Activated naive CD4-positive, alpha-beta T cell treated with anti-CD3 and anti-CD28 coated beads, Interleukin-2, amount 50 U/mL, for 16 hours (primary cell): ENCODE measurements at places on chromosomes 1 and 21.

- DNase-seq: no peak
Observed at GRCh38 chr1:19321071-19321470, 8.9 kb downstream of the SLC66A1 start.

GRCh38 chr21:16550917-16551741 is 821.3 kb downstream of the USP25 start:
- no peak for DNase-seq

DNA sequence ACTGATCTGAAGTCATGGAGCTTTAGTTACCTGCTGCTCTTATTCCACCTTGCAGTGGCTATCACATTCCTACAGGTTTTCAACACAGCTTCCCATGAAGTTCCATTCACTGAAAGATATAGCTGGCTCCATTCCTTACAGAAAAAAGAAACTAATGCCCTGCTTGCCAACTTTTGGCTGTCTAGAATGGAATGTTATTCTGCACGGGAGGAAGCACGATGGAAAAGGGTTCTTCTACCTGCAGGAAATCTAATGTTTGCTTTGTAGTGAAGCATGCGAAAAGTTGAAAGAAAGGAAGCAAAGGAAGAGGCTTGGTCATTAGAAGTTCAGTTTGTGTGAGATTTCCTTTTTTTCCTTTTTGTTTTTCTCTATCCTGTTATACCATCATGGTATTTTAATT is 32.6 kb downstream of the GIPC2 start:
- no peak for DNase-seq

DNA sequence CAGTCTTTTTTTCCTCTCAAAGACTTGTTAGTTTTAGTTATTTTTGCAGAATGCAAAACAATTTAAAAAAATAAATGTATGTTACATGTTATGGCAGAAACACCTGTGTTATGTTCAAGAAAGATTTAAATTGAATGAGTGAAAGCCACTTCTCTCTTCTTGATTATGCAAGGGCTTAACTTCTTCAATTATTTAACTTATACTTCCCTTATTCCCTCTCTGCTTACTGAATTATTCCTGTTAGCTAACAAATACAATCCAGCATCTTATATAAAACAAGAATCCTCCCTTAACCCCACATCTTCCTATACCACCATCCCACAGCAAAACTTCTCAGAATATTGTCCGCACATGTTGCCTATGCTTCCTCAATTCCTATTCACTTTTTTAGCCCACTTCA is 10.7 kb upstream of the FCER1A start:
- no peak for DNase-seq

DNA sequence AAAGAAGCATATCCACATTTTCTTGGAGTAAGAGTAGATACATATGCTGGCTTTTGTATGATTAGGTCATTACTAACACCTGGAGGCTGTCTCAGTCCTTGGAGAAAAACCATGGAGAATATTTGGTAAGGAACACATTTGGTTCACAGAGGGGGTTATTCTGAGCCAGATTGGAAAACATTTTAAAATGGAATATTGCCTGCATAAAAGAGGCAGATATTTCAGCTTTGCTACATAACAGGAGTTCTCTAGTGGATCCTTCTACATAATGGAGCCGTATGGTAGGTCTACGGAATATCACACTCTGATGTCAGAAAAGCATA is 415.1 kb downstream of the ADGRL2 start:
- DNase-seq: no peak

DNA sequence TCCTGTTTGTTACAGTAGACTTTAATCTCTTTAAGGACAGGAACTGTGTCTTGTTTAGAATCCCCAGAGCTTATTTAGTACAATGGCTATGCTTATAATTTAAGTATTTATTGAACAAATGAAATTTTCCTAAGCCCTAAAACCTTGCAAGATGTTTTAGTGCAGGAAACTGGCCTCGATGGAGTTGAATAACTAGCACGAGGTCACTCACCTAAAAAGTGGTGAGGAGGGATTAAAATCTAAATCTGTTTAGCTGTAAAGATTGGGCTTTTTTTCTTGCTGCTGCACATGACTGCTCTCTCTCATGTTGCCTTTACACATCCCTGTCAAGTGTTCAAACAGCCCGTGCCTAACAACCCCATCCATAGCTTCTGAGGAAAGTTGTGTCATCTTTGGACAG is 10.2 kb downstream of the NFYC start:
- DNase-seq: no peak

DNA sequence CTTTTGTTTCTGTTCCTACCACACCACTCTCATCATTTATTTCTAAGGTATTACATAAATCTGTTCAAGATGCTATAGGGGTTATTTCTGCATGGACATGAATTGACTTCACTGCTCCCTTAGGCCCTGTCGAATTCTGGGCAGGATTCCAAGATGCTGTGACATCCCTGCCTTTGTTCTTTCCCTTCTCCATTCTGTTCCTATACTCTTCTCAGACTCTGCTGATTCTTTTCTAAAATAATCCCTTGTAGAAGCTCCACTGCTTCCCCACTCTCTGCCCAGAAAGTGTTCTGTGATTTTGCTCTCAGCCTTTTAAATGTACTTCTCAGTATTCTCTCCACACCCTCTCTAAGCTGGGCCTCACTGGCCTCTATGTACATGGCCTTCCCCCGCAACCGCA is 99.2 kb downstream of the PHTF1 start:
- DNase-seq: no peak

DNA sequence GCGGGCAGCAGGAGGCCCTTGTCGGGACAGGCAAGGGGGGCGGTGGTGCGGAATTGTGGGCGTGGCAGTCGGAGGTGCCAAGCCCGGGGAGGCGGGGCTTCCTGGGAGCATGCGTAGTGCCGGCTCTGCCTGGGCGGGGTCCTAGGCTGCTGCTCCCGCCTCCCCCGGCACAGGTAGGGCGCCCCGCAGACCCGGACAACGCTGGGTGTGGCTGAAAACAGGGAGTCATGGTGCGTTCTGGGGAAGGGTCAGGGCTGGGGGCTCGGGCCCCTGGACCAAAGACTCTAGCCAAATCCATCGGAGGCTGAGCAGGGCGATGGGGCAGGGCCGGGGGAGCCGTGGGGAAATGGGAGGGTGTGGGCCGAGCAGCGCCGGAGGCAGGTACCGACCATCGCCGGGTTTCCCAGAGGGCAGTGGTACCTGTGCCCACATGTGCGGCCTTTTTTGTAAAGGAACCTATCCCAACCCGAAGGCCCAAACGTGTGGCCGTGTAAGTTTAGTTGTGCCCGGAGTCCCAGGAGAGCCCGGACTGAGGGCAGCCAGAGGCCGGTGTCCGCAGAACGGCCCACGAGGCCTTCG is 231.9 kb downstream of the SDCCAG8 start:
- DNase-seq: no peak
